ENCODE measurements at places on chromosomes 1 and 21. TPM values are rescaled to one million over a fixed set of nuclear protein-coding genes. Genes with fewer than 3 reads are reported as not detected.

Gene HSPB7
- total RNA-seq: under 0.01 TPM

Gene RAB13
- 82.3 TPM for total RNA-seq

Gene RGS16
- 0.20 TPM for total RNA-seq

Gene HAO2
- total RNA-seq: not detected

Gene GUCA2B
- not detected for total RNA-seq

Gene SYT6
- not detected for total RNA-seq

Gene RGSL1
- not detected for total RNA-seq

Gene SNRNP40
- 107 TPM for total RNA-seq

Gene CEP104
- total RNA-seq: 17.3 TPM

Gene UTS2
- total RNA-seq: not detected

Gene RAB3B
- total RNA-seq: 4.1 TPM

Gene LGR6
- total RNA-seq: not detected

Gene ERICH3
- total RNA-seq: not detected

Gene KRTAP10-5
- not detected for total RNA-seq

Gene ARTN
- total RNA-seq: under 0.01 TPM

Gene SYTL1
- total RNA-seq: not detected

Gene CSMD2
- total RNA-seq: 0.37 TPM

Gene DNAJC28
- total RNA-seq: 0.39 TPM

Gene SKI
- total RNA-seq: 22.3 TPM

Gene PTPRU
- total RNA-seq: 20.1 TPM

Gene LAX1
- total RNA-seq: not detected

Gene AXDND1
- 0.37 TPM for total RNA-seq

Gene KCNC4
- 1.1 TPM for total RNA-seq

Gene FAM163A
- not detected for total RNA-seq

Gene HCN3
- total RNA-seq: 0.78 TPM

Gene SRP9
- total RNA-seq: 169 TPM

Gene MIXL1
- total RNA-seq: not detected

Gene KIRREL1
- 107 TPM for total RNA-seq

Gene SAMSN1
- total RNA-seq: not detected

Gene PTGER3
- 0.37 TPM for total RNA-seq

Gene IRF6
- not detected for total RNA-seq

Gene NECTIN4
- total RNA-seq: not detected

Gene MRPL37
- 119 TPM for total RNA-seq

Gene RWDD3
- total RNA-seq: 10.4 TPM

Gene STIL
- 9.6 TPM for total RNA-seq

Gene LCE1C
- total RNA-seq: not detected

Gene FAAH
- 1.5 TPM for total RNA-seq

Gene CDC7
- total RNA-seq: 9.9 TPM

Gene OR2L3
- total RNA-seq: not detected

Gene INKA2
- total RNA-seq: 8.0 TPM

Gene SH2D1B
- total RNA-seq: under 0.01 TPM

Gene MRPL20
- total RNA-seq: 101 TPM

Gene APOBEC4
- total RNA-seq: not detected

Gene LYPLA2
- 43.0 TPM for total RNA-seq

Gene KDF1
- not detected for total RNA-seq

Gene FTCD
- 0.37 TPM for total RNA-seq

Gene NDC1
- total RNA-seq: 46.1 TPM

Gene C1orf185
- not detected for total RNA-seq

Gene REN
- 0.37 TPM for total RNA-seq

Gene C1orf174
- total RNA-seq: 31.7 TPM

Gene SAMD13
- total RNA-seq: 1.4 TPM

Gene SLC45A1
- total RNA-seq: 3.3 TPM

Gene FABP3
- 204 TPM for total RNA-seq

Gene KIF21B
- total RNA-seq: under 0.01 TPM

Gene TDRD5
- total RNA-seq: not detected

Gene CFHR3
- total RNA-seq: not detected

Gene LUZP1
- 27.6 TPM for total RNA-seq

Gene MTARC2
- 2.9 TPM for total RNA-seq

Gene GABPB2
- total RNA-seq: 17.0 TPM
